ENCODE measurements at places on chromosomes 2 and 18. TPM values are rescaled to one million over a fixed set of nuclear protein-coding genes. Genes with fewer than 3 reads are reported as not detected.
A peak's percentile ranks its signal among the peaks of the same experiment; 100 is the strongest.

Gene TRMT61B
- 11.9 TPM for total RNA-seq

DNA sequence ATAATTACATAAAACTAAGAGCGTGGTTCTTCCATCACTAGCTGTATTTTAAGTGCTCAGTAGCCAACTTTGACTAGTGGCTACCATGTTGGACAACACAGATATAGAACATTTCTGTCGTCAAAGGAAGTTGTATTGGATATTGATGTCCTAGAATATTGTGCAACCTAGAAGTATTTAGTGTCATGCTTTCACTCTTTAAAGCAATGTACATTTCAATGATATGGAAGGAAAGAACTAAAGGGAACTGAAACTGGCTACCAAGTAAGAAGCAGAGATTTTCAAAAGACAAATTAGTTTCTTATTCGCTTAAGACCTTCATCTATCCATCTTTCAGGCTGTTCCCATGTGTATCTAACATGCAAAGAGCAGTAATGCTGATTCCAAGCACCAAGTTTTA, 85.4 kb upstream of the EML6 start:
- no peak for DNase-seq
- no peak overlapping the region for H3K27ac ChIP-seq
- peaks cover 31% of the 10 kb centered on the region for H3K4me1 ChIP-seq
- no peak overlapping the region for H3K4me3 ChIP-seq
- H3K36me3 ChIP-seq = peaks cover 51% of the 10 kb centered on the region
- no peaks in the 10 kb centered on the region for H3K27me3 ChIP-seq

DNA sequence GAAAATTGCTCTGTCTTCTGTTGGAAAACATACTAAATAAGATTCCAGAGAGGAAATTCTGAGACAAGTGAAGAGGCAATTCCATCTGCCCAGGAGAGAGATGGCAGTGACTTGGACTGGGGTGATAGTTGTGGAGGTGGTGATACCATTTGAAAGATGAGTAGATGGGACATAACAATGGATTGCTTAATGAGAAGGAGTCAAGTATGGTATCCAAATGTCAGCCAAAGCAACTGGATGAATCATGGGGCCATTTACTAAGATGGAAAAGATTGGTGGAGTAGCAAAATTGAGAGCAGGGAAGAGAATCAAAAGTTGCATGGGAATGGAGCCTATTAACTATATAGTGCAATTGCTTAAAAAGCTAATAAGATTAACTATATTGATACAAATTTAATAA, 222.1 kb downstream of the ETAA1 start:
- no peak for DNase-seq
- no peak overlapping the region for H3K4me3 ChIP-seq
- no peak overlapping the region for H3K27ac ChIP-seq
- no peaks in the 10 kb centered on the region for H3K4me1 ChIP-seq
- no peaks in the 10 kb centered on the region for H3K27me3 ChIP-seq
- H3K36me3 ChIP-seq = no peaks in the 10 kb centered on the region

DNA sequence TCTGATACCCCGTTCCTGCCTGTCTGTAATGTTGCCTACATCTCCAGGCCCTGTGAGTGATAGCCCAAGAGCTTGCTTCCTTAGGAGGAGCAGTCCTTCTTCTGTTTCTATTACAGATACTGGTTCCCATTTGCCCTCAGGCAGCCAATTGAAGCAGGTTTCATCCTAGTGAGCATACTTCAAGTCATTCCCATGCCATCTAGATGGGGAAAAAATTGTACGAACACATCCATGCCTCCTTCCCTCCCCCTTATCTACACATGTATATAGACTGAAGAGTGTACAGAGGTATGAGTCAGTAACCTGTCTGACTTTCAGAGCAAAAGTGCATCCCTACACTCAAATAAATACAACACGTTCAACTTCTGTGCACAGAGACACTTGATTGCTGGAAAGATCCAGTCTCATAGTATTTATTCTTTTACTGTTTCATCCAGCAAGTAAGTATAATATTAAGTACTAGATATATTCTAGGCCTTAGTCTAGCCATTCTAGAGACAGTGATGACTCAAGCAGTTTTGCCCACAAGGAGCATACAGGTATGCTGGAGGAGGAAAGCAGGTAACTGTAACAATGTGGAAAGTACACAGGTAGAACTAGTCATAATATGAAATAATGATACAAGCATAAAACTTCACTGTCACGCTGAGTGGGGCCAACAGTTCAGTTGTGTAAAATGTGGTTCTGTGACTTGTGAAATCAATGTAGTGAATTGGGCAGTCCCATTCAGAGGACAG, 153.4 kb downstream of the MGAT5 start:
- H3K27me3 ChIP-seq = peaks cover 1% of the 10 kb centered on the region
- H3K36me3 ChIP-seq = no peaks in the 10 kb centered on the region
- no peak for DNase-seq
- no peak overlapping the region for H3K27ac ChIP-seq
- no peak overlapping the region for H3K4me3 ChIP-seq
- H3K4me1 ChIP-seq = no peaks in the 10 kb centered on the region

DNA sequence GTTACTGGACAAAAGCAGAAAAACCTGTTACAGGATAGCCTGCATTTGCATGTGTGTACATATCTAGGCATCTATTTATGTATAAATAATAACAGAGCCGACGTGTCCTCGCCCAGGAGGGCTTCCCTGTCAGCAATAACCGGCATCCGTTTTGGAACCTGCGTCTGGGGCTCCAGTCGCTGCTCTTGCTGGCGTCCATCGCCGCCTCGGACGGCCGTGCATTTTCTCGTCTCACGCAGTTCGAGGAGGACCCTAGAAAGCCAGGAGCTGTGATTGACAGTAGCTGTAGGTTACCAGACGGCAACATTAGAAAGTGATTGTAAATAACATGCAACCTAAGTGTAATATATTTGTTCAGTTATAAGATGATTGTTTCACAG, 132.6 kb downstream of the NFATC1 start:
- no peaks in the 10 kb centered on the region for H3K27me3 ChIP-seq
- no peak overlapping the region for H3K4me3 ChIP-seq
- no peak for DNase-seq
- H3K36me3 ChIP-seq = peaks cover 20% of the 10 kb centered on the region
- H3K27ac ChIP-seq = no peak overlapping the region

DNA sequence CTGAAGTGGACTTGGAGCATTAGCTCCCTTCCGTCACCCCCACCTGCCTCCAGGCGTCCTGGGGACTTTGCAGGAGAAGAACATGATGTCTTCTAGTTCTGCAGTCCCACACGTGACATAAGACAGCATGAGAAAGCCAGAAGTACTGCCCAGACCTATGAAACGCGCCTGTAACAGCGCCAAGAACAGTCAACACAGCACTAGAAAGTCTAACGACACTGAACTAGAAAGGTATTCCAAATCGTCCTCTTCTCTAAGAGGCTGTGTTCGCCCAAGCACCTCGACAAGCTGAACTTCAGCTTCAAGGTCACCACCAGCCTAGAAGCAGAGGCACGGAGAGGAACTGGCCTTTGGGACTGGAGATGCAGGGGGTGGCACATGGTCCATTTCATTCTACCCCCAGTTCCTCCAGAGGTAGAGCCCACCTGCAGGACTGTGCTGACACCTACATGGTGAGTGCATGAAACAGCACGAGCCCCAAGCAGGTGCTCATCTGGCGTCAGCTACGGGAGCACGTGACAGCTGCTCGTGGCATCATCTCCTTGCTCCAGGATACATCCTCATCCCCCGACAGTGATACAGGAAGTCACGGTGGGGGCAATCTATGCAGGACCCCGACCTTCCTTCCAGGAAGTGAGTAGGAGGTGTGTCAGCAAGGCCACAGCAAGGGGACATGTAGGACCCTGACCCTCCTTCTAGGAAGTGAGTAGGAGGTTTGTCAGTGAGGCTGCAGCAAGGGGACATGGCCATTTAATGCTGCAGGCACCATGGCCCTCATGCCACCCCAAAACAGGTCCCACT, 3.7 kb downstream of the HDAC4 start:
- no peak overlapping the region for H3K4me3 ChIP-seq
- peaks cover 49% of the 10 kb centered on the region for H3K4me1 ChIP-seq
- no peaks in the 10 kb centered on the region for H3K27me3 ChIP-seq
- no peaks in the 10 kb centered on the region for H3K36me3 ChIP-seq
- peak; percentile 73 for DNase-seq
- H3K27ac ChIP-seq = peak overlapping the region; percentile 51

Gene PARD3B
- total RNA-seq = 5.8 TPM

Gene TGIF1
- 65.6 TPM for total RNA-seq

Gene CCDC121
- total RNA-seq = 4.8 TPM

GRCh38 chr2:109356324-109357035, 227.5 kb downstream of the SH3RF3 start:
- no peak overlapping the region for H3K4me3 ChIP-seq
- no peaks in the 10 kb centered on the region for H3K36me3 ChIP-seq
- H3K27ac ChIP-seq = no peak overlapping the region
- H3K4me1 ChIP-seq = peaks cover 21% of the 10 kb centered on the region
- no peaks in the 10 kb centered on the region for H3K27me3 ChIP-seq
- no peak for DNase-seq

DNA sequence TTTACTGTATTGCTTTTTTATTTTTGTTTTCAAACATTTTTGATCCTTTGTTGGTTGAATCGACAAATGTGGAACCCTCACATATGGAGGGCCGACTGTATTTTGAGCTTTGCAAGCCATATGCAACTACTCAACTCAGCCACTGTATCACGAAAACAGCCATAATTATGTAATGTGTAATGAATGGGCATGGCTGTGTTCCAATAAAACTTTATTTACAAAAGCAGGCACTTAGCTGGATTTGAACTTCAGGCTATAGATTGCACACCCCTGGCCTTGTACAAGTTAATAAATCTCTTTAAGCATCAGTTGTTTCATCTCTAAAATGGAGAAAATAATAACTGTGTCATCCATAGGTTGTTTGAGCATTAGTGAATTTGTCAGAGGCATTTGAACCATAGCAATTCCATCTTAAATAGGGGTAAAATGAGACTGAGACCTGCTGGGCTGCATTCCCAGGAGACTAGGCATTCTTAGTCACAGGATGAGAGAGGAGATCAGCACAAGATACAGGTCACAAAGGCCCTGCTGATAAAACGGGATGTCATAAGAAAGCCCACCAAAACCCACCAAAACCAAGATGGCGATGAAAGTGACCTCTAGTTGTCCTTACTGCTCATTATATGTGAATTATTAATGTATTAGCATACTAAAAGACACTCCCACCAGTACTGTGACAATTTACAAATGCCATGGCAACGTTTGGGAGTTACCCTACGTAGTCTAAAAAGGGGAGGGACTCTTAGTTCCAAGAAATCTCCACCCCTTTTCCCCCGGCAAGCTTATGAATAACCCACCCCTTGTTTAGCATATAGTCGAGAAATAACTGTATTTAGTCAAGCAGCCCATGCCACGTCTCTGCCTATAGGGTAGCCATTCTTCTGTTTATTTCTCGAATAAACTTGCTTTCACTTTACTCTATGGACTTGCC, 13.7 kb upstream of the LTBP1 start:
- H3K4me3 ChIP-seq = no peak overlapping the region
- no peaks in the 10 kb centered on the region for H3K36me3 ChIP-seq
- H3K27ac ChIP-seq = no peak overlapping the region
- H3K27me3 ChIP-seq = no peaks in the 10 kb centered on the region
- no peaks in the 10 kb centered on the region for H3K4me1 ChIP-seq

Data from psoas muscle (tissue), 8 donors.